ENCODE measurements at places on chromosomes 5 and 9.

DNA sequence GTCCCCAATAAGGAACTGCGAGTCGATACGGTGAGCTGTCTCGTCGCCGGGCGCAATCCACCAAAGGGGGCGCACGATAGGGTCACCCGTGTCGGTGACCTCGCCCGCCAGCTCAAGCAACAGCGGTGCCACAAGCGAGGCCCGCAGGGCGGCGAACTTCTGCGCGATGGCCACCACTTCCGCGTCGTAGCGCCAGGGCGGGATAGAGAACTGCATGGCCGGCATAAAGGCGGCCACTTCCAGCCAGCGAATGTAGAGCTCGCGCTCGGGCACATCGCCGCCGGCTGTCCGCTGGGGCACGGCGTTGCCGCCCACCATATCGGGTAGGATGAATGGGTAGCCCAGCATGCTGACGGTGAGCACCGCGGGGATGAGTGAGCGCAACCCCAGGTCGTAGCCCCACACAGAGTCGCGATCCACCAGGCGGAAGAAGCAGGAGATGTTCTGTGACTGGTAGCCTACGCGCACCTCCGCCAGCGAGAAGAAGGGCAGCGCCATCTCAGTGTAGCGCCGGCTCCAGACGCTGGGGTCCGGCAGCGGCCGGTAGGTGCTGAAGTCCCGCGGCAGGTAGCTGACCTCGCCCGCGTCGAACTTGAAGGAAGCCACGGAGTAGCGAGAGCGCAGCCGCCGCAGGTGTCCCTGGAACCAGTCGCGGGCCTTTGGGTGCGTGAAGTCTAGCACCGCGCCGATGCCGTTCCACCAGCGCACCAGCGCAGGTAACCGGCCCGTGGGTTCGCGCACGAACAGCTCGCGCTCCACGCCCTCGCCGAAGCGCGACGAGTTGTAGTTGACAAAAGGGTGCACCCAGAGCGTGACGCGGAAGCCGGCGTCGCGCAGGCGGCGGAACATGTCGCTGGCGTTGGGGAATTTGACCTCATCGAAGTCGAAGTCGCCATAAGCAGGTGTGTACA is 5.5 kb downstream of the MYORG start:
- DNase-seq: no peak

DNA sequence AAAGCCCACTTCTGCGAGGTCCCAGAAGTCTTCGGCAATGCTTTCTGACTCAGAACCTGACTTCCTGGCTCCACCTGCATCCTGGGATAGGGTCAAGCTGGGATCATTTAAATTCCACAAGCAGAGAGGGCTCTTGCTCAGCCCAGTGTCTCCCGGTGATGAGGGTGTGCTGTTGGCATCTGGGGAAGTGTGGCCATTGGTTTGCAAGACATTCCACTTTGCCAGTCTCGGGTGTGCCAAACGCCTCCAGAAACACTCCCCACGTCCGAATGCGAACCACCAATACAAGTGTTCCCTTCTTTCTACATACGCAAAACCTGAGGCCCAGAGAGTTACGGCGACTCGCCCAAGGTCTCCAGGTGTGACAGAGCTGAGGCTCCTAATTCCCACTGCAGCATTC is 43.1 kb upstream of the FCN2 start:
- DNase-seq: no peak

DNA sequence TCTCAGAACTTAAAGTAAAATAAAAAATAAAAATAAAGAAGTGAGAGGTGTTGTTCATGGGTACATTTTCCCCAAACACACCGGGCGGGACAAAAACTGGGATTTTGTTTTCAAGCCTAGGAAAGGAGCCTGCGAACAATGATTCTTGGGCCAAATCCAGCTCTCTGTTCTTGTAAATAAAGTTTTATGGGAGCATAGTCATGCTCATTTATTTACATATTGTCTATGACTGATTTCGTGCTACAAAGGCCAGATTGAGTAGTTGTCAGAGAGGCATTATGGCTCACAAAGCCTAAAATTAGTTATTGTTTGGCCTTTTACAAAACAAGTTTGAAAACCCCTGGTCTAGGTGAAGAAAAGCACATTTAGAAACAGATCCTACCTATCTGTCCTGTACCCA is 821.0 kb upstream of the GRAMD2B start:
- DNase-seq: no peak

GRCh38 chr5:67188274-67189078 is 8.1 kb downstream of the CD180 start:
- DNase-seq: no peak

GRCh38 chr9:87875060-87875459 is 7.6 kb upstream of the SPATA31E1 start:
- DNase-seq: no peak

DNA sequence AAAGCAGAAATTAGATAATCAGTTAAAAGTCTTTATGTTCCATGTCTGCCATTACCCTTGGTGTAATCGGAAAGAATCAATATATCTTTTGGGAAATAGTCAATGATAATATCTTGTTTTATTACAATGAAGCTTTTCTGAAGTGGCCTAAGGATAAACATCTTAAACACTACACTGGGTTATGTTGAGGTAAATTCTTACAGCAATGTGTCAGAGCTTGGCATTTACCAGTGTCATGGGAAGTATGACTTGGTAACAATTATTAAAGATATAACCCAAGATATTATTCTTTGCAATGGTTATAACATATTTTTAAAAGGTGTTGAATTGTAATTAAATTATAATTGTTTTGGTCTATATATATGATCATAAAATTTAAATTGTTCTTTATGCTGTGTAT is 84.7 kb downstream of the CFAP95 start:
- DNase-seq: no peak

DNA sequence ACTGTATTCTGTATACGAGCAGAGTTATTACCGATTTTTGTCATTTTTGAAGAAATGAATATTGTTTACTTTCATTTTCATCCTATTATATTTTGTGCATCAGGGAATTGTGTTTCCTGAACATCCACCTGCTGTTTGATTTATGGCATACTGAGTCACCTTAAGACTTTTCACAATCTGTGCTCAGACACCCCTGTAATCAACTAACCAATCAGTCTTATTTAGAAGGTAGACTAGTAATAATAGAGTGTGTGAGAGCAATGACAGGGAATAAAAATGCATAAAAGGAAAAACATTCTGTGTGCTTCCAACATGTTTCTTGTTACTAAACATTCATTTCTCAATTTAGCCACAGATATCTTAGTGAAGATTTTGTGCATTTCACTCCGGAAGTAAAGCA is 1413.6 kb upstream of the ACO1 start:
- DNase-seq: peak; percentile 8

- no peak for DNase-seq
These were observed 447.9 kb downstream of the SPATA31D1 start for GRCh38 chr9:82436475-82436874.

DNA sequence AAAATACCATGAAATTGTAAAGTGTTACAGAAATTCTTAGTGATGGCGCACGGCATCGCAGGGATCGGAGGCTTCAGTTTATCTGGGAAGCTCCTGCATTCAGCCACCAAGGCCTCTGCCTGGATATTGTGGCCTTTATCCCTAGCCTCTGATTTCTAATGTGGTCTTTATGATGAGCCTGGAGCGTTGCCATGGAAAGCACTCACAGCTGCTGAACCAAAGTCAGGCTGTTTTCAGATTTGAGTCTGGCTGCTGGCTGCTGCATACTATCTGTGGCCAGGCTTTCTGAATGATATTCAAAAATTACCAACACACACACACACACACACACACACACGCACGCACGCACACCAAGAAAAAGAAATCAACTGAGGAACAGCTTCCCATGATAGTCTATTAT is 101.1 kb upstream of the ZNF366 start:
- no peak for DNase-seq

DNA sequence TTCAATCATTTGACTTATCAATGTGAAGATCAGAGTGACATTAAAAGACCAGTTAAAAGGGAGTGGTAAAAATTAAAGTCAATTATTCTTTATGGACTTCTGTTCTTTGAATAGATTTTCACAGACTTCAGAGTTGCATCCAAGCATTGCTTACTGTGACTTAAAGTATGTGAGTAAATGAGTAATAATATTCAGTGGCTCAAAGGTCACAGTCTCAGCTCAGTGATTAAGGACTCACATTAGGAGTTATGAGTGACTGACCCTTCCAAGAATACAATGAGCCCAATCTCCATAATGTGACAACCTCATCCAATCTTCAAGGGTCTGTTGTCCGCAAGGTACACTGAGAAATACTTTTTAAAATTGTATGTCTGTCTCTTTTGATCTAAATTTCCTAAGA is 811.2 kb downstream of the BRINP1 start:
- no peak for DNase-seq

GRCh38 chr5:122445070-122445469 is 133.0 kb downstream of the SNCAIP start:
- no peak for DNase-seq

DNA sequence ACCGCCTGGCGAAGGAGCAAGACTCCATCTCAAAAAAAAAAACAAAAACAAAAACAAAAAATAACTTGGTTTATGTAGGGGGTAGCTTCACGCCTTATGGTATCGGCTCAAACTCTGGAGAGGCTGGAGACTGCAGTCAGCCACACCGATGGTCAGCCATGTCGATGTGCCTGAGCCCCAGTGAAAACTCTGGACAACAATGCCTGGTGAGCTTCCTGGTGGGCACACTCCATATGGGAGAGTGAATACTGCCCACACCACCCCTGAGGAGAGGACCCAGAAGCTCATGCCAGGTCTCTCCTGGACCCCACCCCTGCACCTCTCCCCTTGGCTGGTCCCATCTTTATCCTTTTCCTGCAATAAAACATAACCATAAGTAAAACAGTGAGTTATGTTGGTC is 19.6 kb downstream of the IPPK start:
- no peak for DNase-seq

- DNase-seq: no peak
These were observed 237.9 kb downstream of the SLF1 start for GRCh38 chr5:94856257-94856800.

DNA sequence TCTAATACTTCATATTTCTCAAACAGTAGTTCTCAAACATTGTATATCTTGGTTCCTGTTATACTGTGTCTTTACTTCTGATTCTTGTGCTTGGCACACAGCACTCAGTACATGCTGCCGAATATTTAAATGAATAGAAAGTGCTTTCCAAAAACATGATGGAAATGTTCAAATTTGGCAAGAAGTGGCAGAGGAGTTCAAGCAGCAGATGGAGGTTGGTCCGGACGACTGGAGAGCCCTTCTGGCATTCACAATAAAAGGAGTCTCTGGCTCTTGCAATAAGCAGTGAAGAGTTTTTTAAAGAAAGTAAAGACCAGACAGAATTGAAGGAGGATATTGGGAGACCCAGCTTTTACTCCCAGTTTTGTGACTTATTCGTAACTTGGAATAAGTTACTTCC is 36.3 kb downstream of the TSTD2 start:
- DNase-seq: no peak

GRCh38 chr9:2602704-2603116 is 18.9 kb upstream of the VLDLR start:
- DNase-seq: no peak

All from small intestine (tissue), 16 donors.